ENCODE measurements at places on chromosomes 5 and 9. TPM values are rescaled to one million over a fixed set of nuclear protein-coding genes. Genes with fewer than 3 reads are reported as not detected.

- DNase-seq: no peak
These were observed 2.4 kb downstream of the MACIR start for GRCh38 chr5:103260951-103261350.

GRCh38 chr5:52598968-52599367 is 188.7 kb upstream of the ITGA1 start:
- no peak for DNase-seq

GRCh38 chr9:113477661-113478060 is 14.1 kb downstream of the RGS3 start:
- no peak for DNase-seq

Gene TESK1
- 14.5 TPM for polyA plus RNA-seq

- DNase-seq: no peak
These were observed 309.8 kb downstream of the TRPM3 start for GRCh38 chr9:70811638-70812037.

GRCh38 chr5:126801992-126802294 is 25.0 kb downstream of the LMNB1 start:
- DNase-seq: no peak

Gene DNAJA1
- 237 TPM for polyA plus RNA-seq

Gene SOX30
- polyA plus RNA-seq: 0.09 TPM

- DNase-seq: no peak
These were observed 3.7 kb upstream of the SLC9A3 start for GRCh38 chr5:527646-528628.

GRCh38 chr5:67045816-67046740 is 150.5 kb downstream of the CD180 start:
- DNase-seq: no peak

DNA sequence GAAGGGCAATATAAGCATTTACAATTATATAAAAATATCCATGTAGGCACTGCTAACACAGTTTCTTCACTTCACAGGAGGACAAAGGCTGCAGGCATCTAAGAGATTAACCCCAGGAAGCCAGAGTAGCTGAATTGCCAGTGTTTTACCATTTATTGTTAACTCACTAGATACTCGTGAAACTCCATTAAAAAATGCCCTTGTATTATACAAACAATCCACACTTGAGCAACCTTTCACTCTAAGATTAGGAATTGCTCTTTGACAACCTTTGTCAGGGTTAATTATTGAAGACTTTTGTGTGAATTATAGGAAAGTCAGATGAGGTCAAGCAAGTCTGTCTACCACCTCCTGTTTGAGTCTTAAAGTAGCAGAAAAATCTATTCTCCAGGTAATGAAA is 317.8 kb downstream of the ADGRV1 start:
- no peak for DNase-seq

Gene RPL7A
- 3,305 TPM for polyA plus RNA-seq

DNA sequence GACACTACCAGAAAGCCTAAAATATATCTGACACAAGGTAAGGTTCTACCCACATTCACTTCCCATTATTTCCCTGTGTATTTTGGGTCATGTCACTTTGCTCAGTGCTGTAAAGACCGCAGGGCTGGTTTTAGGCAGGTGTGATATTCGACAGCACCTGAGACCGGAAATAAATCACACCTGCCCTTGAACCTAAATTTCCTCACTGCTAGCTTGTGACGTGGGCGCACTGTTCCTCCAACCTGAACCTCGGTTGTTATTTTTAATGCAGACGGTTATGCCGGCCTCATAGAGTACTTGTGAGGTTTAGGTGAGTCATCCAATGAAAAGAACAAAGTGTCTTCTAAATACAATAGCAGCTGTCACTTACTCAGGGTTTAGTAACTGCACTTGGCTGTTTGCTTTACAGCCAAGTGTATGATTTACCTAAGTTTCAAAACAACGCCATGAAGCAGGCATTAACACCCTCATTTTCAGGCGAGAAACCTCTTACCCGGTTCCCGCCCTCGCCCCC is 20.7 kb upstream of the ZNF782 start:
- DNase-seq: no peak

- no peak for DNase-seq
These were observed 897 bp upstream of the HSPB3 start for GRCh38 chr5:54454602-54455001.

DNA sequence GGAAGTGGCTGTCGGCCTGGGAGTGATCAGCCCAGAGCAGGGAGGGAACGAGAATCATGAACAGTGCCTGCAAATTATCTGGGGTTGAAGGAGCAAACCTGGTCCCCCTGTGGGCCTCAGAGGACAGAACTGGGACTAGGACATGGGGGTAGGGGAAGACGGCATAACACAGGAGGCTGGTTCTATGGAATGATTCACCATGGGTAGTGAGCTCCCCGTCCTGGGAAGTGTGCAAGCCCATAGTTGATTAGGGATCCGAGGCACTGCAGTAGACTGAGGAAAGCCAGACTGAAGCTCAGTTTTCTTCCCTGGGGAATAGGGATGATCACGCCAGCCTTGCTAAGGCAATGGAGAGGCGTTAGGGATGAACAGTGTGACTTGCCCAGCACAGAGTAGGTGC is 5.6 kb downstream of the ADGRD2 start:
- DNase-seq: no peak

Gene RASEF
- polyA plus RNA-seq: 0.02 TPM

DNA sequence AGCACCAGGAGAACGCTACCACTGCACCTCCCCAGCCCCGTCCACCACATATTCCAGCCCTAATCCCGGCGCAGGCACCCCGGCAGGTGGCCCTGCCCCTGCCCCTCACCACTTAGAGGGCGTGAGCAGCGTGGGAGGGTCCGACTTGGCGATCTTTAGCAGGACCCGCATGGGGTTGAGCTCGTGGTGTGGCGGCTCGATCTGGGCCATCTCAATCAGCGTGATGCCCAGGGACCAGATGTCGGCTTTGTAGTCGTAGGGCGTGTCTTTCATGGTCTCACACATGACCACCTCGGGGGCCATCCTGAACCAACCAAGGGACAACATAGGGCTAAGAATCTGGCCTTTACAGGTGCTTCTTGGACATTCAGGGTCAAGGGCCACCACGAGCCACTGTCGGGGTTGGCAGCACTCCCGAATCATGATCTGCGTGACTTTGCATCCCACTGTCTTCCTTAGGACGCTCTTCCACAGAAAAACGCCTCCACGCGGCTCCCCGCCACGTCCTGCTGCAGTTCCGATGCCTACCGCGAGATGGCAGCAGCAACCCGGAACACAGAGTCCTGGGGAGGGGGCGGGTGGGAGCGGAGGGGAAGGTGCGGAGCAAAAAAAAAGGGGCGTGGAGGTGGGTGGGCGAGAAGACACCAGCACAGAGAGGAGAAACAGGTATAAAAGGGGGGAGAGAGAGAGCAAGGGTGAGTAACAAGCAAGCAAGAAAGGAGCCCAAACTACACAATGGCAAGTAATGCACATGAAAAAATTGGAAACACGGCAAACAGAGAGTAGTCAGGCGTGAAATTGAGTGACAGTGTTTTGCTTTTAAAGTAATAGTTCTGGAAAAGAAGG is 81.3 kb downstream of the STK10 start:
- no peak for DNase-seq

Gene BTF3
- 707 TPM for polyA plus RNA-seq

Gene ORM2
- not detected for polyA plus RNA-seq

DNA sequence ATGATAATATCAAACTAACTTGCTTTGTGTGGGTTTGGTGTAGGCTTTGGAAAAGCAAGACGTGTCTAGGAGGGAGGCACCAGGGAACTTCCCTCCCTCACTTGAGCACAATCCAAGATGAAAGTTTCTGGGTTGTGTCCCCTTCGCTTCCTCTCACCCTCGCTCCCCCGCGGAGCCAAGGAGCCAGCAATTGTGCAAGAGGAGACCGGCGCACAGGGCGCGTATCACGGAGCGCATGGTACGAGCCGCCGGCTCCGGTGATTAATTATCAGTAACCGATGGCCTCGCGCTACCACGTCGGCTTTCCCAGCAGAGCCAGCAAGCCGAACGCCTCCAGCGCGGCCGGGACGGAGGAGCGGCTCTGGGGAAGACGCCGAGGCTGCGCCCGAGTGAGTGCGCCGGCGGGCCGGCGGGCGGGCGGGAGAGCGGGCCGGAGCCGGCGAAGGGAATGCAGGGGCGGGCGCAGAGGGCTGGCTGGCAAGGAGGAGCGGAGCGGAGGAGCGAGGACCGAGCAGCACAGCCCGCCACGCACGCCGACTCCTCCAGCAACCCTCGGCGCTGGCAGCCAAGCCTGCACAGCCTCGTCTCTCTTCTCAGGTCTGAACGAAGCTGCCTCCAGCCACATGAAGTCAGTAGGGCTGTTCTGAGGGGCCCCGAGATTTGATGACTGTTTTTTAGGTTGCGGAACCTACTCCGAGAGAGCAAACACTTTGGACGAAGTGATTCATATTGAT is 143.6 kb downstream of the BNC2 start:
- peak; percentile 29 for DNase-seq

GRCh38 chr9:117400171-117400570 is 14.7 kb downstream of the ASTN2 start:
- DNase-seq: no peak

DNA sequence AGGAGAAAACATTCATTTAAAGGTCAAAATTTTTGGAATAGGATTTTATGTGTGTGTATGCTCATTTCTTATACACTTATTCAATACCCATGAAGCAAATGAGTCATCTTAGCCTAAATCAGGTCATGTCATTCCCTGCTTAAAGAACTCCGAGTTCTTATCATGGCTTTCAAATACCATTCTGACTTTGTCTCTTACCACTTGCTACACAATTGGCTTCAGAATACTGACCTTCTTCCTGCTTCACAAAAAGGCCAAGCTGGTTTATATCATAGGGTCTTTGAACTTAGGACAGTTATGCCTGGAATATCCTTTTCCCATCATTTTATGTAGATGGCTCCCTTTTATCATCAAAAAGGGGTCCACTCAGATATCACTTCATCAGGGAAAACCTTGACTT is 652.2 kb upstream of the WWC1 start:
- DNase-seq: no peak

GRCh38 chr5:75044406-75044805 is 8.0 kb downstream of the GCNT4 start:
- DNase-seq: no peak

Gene PTPN3
- polyA plus RNA-seq: 1.7 TPM

DNA sequence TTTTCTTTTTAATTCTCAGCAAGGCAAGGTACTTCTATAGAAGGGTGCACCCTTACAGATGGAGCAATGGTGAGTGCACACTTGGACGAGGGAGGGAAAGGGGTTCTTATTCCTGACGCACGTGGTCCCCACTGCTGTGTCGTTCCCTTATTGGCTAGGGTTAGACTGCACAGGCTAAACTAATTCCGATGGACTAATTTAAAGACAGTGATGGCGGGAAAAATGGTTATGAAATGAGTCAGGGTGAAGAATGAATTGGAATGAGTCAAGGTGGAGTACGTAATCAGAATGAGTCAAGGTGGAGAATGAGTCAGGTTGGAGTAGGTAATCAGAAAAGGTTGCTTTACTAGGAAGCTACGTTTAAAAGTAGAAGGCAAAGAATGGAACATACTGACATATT is 2.1 kb upstream of the HMGCS1 start:
- DNase-seq: no peak

DNA sequence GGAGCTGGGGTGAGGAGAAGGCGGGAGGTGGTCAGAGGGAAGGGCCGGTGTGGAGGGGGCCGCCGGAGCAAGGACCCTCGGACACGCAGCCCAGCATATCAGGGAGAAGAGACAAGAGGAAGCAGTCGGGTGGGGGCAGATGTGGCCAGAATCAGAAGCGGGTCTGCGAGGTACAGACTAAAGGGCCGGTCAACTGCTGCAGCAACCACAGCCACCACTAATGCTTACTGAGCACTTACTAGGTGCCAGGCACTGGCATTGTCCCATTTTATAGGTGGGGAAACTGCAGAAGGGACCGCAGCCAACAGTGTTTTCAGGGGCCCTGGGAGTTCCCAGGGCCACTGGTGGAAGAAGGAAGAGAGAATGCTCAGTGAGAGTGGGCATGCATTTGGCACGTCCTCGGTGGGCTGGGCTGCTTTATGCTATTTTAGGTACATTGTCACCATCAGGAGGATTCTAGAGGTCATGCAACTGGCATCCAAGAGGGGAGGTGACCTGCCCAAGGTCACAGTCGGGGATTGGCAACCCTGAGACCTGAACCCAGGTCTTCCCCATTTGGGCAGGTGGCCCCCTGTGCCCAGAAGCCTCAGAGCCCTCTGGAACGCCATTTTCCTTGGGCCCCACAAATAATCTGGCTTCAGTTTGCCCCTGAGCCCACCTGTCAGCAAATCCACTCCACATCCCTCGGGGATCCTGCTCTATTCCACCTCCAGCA is 53.4 kb downstream of the DUSP1 start:
- DNase-seq: no peak

Gene STKLD1
- polyA plus RNA-seq: 0.95 TPM

DNA sequence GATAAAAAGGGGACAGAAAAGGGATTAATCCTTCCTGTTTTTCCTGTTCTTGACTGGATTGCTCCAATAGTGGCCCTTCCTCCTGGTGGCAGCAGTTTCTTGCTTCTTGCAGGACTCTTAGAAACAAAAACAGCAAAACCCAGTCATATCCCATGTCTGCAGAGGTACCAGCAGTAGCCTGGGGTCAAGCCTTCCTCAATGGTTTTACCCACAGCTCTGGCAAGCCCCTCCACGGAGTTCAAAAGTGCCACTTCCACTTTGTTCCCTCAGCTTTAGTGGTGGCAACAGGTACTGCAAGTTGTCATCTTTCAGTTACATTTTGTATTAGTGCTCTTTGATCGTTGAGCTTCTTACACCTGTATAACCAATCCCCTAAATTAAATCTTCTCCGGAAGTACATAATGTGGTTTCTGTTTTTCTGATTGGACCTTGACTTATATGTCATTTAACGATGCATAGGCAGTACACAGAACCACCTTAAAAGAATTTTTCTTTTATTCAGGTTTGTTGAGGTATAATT is 8.7 kb upstream of the RANBP6 start:
- DNase-seq: no peak

Gene PAPPA
- polyA plus RNA-seq: 56.1 TPM

Gene RBM22
- 42.4 TPM for polyA plus RNA-seq

Gene GABRB2
- polyA plus RNA-seq: not detected

DNA sequence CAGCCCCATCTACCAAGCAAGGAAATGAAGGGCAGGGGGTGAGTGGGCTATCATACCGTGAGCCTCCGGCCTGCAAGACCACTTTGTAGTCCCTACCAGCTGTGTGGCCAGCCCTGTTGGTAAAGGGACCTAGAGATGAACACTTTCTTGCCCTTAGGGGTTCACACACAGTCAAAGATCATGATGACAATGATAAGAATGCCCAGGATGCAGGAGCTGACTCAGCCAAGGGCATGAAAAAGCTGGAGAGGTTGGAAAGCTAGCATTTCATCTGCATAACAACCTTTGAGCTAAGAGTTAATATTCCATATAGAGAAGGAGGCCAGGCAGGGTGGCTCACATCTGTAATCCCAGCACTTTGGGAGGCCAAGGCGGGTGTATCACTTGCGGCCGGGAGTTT is 19.2 kb upstream of the FGFR4 start:
- DNase-seq: no peak

Gene PHYHD1
- polyA plus RNA-seq: 11.6 TPM

DNA sequence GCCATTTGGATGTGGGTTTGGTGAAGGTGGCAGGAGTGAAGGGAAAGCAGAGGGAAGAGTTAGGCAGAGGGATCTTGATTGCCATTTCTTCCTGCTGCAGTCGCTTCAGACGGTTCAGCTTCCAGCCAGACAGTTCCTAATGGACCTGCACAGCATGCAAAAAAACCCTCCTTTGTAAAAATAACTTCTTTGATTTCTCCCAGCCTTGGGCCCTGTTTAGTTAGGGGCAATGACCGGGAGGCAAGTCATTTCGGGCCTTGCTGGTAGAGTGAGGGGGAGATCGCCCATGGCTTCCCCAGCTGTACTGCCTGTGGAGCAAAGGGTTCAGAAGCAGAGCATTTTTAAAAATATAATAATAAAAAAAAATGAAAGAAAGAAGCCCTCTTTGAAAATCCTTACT is 67.2 kb upstream of the TLE1 start:
- DNase-seq: no peak

GRCh38 chr9:96888591-96888990 is 34.3 kb upstream of the ZNF782 start:
- no peak for DNase-seq

Gene SPINK1
- polyA plus RNA-seq: not detected

Data from AG04450 (cell line).